ENCODE measurements at places on chromosomes 3 and 15.

DNA sequence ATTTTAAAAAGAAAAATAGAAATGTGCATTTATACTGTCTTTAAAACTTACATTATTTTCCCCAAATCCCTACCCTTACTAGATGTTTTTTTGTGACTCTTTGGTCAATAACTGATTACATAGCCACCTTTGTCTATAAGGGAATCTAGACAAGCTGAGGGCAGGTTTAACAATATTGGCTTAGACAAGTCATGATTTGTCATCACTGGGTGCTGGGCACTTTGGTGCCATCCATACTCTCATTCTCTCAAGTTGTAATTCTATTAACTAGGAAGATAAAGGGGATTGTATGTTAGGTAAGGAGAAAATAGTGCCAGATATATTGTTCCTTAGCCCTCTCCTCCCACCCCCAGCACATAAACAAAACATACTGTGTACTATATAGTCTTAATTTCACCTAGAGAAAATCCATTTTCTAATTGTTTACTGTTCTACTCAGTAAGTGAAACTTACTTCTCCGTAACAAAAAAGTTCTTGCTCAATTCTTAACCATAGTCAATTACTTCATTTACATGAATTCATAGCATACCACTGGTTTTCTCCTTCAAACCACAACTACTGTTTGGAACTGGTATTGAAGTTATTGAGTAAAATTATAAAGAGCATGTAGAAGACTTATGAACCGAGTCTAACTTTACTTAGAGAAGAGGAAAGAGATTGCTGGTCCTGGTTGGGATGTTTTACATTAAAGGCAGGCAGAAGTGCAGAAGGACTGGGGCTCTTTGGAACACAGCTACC is 877.1 kb downstream of the PDCD6IP start:
- DNase-seq, result peak; percentile 7
- H3K4me3 ChIP-seq, result no peak overlapping the region
- H3K36me3 ChIP-seq, result no peaks in the 10 kb centered on the region
- H3K4me1 ChIP-seq, result peaks cover 3% of the 10 kb centered on the region

DNA sequence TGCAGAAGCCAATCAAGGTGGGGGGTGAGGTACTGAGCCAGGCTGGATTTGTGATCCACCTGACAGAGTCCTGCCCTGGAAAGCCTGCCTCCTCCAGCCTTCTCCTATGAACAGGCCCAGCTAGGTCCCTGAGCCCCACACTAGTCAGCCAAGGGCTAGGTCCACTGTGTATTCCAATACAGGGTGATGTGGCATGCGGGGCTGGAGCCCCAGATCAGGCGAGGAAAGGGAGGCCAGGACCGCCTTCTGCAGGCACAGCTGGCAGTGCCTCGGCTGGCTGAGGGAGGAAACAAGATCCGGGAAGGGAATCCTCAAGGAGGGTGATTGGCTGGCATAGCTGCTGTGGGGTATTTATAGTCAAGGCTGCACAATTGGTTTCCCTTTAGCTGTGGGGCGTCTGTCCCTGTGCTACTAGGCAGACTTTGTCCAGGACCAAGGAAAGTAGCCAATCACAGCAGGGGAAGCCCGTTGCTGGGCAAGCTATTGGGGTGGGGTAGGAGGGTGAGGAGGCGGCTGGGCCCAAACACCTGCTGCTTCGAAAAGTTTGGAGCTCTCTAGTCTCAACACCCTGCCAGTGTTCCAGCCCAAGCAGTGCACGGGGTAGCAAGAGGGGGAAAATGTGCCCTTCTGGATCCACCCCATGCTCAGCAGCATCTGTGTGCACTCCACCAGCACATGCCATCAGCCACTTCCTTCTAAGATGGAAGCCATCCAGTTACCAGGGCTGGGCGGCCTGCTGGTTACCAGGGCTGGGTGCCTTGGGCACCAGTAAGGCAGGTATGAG is 5.9 kb downstream of the KY start:
- H3K4me1 ChIP-seq, result peaks cover 2% of the 10 kb centered on the region
- no peak overlapping the region for H3K27ac ChIP-seq
- H3K36me3 ChIP-seq, result no peaks in the 10 kb centered on the region
- peaks cover 33% of the 10 kb centered on the region for H3K27me3 ChIP-seq

DNA sequence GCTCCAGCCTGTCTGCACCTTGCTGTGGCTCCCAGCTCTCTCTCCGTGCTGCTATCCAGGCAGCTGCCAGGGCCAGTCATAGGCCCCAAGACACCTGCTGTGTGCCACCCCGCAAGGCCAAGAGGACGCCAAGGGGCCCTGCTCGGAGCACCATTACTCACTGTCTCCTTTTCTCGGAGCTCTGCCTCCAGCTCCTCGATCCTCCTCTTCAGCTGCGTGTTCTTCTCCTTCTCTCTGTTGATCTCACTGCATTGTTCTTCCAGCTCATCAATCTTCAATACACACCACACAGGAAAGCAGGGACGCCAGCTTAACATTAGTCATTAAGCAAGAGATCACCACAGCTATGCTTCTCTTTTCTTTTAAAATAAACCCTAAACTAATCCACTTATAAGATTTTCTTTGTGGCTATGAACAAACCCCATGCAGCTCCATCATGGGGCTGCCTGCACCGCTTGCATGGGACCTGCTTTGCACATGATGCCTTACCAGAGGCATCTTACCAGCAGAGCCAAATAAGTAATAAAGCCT is 42.6 kb downstream of the WHAMM start:
- H3K27me3 ChIP-seq, result no peaks in the 10 kb centered on the region
- no peak overlapping the region for H3K4me3 ChIP-seq
- no peaks in the 10 kb centered on the region for H3K36me3 ChIP-seq
- peaks cover 18% of the 10 kb centered on the region for H3K4me1 ChIP-seq

- DNase-seq, result no peak
- no peaks in the 10 kb centered on the region for H3K4me1 ChIP-seq
- no peak overlapping the region for H3K4me3 ChIP-seq
- H3K36me3 ChIP-seq, result no peaks in the 10 kb centered on the region
- peaks cover 11% of the 10 kb centered on the region for H3K27me3 ChIP-seq
These were observed 125.4 kb downstream of the FAM43A start for GRCh38 chr3:194811118-194811517.

DNA sequence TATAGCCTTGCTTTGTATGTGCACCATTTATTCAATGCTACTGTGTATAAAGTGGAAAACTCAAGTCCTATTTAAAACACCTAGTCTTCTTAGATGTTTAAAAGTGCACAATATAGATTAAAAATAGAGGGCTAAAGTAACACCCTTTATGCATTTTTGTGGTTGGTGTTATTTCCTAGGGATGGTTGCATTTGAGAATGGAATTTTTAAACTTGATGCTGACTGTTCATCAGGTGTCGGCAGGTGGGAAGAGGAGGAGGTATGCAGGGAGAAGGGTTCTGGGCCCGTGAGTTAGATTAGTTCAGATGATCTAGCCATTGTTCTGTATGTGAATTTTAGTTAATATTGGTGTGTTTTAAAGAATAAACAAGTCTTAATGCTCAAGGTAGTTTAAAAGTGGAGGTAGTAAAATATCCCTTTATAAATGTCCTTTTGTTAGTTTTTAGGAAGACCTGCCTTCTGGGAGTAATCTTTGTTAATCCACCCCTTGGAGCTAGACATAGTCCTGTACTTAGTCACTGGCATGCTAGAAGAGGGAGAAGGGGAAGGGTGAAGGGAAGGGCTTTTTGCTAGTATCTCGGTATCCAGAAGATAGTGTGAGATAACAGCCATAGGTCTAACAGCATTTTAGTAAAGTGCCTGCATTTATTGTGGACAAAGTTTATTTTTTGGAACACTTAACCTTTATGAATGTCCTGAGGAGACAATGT is 8.1 kb upstream of the SRPRB start:
- no peak overlapping the region for H3K4me3 ChIP-seq
- peaks cover 8% of the 10 kb centered on the region for H3K27me3 ChIP-seq
- no peak for DNase-seq
- H3K27ac ChIP-seq, result no peak overlapping the region

DNA sequence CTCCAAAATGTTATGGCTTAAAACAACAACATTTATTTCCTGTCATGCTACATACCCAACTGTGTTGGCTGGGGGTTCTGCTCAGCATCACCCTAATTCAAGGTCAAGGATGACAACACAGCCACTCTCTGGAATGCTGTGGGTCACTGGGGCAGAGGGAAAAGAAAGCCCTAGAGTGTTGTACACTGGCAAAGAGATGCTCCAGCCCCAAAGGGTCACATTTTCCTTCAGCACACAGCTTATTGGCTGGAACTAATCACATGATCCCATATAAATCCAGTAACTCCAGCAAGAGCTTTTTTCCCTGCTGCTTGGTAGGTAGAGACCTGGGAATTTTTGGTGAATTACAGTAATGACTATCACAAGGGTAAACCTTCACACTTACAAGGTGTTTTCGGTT is 1041.4 kb downstream of the NTRK3 start:
- H3K27ac ChIP-seq, result no peak overlapping the region
- DNase-seq, result peak; percentile 27
- no peaks in the 10 kb centered on the region for H3K36me3 ChIP-seq

Measured in mesenchymal stem cell (in vitro differentiated cells and primary cell).